Stimulated activated CD4-positive, alpha-beta T cell treated with anti-CD3 and anti-CD28 coated beads, Interleukin-1b, Interleukin-23, amount 100 ng/mL, for 1 hour (primary cell): ENCODE measurements at places on chromosomes 4 and X.
A peak's percentile ranks its signal among the peaks of the same experiment; 100 is the strongest.

GRCh38 chr4:156291317-156291716, 337.7 kb upstream of the CTSO start:
- no peak for DNase-seq

DNA sequence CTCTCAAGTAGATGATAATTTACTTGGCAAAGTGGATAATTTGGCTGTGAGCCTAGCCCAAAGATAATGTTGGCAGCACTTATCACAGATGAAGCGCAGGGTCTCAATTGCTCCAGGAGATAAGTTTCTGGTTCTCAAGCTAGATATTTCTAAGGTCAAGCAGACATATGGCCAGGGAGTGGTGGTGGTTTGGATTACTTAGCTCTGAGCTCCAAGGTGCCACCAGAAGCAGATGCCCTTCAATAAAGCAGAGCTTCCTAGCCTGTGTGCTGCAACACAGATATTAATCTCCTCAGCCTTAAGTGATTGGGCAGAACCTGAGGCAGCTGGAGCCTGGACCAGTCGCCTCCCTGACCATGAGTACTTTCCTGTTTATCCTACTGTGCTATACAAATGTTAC, 79.2 kb upstream of the NALF2 start:
- no peak for DNase-seq

GRCh38 chrX:12378706-12379105, 240.4 kb downstream of the FRMPD4 start:
- no peak for DNase-seq

GRCh38 chr4:48974979-48975640, 11.0 kb upstream of the CWH43 start:
- DNase-seq: no peak

GRCh38 chrX:19964017-19964710, 26.7 kb downstream of the BCLAF3 start:
- no peak for DNase-seq

GRCh38 chrX:75746891-75747639, 38.0 kb downstream of the MAGEE2 start:
- DNase-seq: peak; percentile 4

DNA sequence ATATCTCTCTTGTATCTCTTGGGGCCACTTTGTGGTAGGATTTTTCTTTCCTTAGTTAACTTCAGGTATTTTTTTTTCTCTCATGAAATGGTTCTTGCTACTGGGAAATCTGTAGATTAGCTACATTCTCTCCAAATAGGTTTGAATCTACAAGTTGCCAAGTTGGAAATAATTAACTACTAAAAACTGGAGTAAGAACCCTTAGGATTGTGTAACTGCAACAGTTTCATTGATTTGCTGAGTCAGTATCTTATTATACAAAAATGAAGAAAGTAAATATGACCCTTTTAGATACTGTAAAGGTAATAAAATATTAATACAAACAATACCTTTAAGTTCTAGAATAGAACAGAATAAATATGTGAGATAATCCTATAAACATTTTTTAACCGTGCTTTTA, 327.9 kb downstream of the CXXC4 start:
- DNase-seq: no peak

DNA sequence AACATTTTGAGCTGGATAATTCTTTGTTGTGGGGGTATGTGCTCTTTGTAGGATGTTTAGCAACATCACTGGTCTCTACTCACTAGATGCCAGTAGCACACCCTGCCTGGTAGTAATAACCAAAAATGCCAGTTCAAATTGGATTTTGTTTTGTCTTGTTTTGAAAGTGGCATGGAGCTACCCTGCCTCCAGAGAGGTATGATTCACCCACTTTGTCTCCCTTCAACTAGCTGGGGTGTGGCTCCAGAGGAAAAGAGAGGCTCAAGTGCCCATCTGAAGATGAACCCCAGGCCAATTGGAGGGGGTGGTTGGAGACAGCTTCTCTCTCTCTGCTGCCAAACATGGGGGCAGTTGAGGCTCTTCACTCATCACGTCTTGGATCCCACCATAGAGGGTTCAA, 34.5 kb downstream of the NIPAL1 start:
- DNase-seq: no peak

- DNase-seq: no peak
These were observed 70.1 kb downstream of the NAA11 start for GRCh38 chr4:79255793-79256192.

DNA sequence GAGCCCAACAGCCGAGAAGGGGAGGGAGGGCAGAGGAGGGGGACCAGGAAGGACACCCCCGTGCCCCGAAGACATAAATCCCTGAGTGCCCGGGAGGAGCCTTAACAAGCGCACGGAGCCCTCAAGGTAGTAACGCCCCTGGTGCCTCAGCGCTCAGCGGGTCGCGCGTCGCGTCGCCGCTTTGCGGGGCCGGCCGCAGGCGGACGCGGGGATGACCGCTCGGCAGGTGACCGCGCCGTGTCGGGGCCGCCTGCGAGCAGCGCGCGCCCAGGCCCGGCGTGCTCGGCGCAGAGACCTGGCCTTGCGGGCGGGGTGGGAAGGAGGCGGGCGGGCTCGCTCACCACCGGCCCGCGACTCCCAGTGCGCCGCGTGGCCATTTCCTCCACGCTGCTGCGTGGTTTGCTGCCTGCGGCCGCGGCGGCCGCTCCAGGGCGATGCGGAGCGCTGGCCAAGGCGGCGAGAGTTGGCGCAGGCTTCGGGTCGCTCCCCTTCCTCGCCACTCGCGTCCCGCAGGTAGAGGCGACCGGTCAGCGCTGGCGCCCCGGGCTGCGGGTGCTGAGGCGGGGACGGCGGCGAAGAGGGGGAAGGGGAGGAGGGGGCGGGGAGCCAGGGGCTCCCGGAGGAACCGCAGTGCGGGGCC, 632 bp downstream of the CCSER1 start:
- DNase-seq: no peak

DNA sequence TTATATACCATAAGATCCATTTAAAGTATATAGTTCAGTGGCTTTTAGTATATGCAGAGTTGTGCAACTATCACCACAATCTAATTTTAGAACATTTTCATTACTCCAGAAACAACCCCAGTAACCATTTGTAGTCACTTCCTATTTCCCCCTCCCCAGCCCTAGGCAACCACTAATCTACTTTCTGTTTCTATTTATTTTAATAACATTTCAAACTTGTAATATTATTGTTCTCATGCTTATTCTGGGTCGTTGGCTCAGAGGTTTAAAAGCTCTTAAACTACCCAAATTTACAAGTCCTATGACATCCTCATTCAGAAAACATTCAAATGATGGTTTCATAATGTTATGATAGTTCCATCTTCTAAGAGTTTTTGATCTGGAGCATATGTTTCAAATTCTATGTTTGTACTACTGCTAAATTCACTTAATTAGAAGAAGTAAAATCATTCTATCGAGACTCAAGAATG, 18.4 kb downstream of the XIAP start:
- DNase-seq: no peak

DNA sequence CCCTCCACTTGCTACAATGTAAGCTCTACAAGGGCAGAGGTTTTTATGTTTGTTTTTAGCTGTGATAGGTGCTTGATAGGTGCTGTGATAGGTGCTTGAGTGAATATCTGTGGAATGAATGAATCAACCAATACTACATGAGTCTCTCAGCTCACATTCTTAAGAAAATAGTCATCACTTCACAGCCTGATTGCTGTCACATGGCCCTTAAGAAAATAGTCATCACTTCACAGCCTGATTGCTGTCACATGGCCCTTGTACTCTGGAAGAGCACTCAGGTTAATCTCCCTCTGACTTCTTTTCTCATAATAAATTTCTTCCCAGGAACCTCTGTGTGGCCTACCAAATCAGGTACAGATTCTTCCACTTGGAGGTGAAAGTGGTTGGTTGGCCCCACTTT, 335.2 kb downstream of the TENM3 start:
- DNase-seq: no peak

DNA sequence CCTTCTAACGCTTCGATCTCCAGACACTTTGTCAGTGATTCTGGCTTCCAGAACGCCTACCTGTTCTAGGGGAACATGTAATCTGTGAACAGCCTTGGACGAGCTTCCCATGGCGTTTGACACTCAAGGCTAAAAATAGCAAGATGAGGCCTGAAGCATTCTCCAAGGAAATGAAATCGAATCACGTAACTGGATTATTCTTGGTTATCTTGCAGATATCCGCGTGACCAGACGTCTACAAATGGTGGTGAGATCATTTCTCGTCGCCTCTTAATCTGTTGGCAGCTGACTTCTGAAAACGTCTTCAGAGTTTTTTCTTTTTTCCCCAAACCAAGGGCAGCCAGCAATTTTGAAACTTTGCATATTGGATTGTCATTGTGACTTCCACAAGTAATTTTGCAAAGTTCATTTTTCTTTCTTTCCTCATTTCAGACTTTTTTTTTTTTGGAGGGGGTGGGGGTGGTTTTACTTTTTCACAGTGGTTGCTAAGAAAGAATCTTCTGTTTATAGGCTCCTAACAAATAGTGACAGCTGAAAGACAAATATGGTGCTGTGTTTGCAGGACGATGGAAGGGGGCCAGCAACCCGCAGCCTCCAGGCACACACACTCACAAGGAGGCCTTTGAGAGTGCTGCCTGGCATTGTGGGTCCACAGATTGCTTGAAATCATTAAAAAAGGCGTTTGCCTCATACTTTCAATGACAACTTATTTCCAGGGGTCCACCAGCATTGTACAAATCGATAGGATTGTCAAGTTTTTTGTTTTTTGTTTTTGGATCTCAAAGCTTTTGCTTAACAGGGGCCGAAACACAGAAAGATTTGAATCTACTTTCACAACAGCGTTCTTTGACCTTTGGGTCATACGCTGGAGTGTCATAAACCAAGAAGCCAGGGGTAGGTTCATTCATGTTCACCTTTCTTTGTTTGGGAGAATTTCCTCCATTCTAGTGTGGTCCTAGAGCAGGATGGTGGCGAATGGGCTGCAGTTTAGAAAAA, 32.4 kb upstream of the PDLIM3 start:
- no peak for DNase-seq

DNA sequence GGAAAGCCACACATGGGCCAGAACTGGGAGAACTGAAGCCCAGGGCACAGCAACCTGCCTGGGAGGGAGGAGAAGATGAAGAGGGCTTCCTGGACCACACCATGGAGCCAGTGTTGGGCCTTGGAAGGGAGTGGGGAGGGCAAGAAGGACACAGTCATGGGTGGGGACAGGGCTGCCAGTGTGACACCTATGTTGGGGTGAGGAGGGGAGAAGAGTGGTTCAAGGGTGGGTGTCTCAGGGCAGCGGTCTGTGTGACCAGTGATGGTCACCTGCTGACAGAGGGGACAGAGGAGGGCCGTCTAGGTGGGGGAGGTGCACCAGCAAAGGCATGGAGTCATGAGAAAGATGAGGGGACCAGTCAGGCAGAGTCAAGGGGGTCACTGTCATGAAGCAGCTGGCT, 13.8 kb downstream of the MAGED2 start:
- no peak for DNase-seq

DNA sequence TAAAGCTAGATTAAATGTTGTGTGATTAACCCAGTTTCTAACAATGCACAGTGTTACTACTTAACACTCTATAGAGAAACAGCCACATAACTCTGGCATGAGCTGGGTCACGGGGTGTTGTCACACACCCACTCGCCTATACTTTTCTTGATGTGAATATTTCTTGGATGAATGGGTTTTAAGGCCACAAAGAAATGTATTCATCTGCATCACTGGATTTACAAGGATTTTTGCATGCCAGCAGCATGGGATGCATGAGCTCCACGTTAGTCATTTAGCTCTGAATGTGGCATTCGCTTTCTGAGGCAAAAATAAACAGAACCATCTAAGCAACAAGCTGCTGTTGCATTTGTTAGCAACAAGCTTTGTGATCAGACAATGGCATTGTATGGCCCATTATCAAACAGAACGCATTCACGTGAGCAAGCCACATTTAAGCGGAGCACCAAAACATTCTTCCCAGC, 89.7 kb downstream of the LRP2BP start:
- DNase-seq: no peak

GRCh38 chr4:102423375-102423774, 77.8 kb upstream of the NFKB1 start:
- DNase-seq: no peak

- peak; percentile 64 for DNase-seq
These were observed at the start of gene TMEM128 for GRCh38 chr4:4248029-4248884. TSS of gene TMEM128 (minus strand) at chr4:4248223. CDS start at chr4:4248202, 21 bp downstream.

DNA sequence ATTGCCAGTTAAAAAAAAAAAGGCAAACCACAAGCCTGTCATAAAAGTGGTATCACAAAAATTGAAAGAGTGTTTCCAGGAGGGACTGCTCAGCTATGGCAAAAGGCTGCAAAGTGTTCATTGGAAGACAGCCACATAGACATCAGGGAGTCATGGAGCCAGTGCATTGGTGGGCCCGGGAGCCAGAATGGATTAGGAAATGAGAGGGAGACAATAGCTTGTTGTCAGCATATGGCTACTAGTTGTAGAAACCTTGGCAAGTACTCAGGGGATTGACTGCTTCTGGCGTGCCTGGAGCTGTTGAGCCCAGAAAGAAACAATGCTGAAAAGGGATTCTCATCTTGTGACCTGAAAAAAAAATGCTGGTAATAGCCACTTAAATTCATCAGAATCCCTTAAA, 5.0 kb downstream of the GAR1 start:
- no peak for DNase-seq

GRCh38 chr4:89712141-89712540, 124.8 kb downstream of the SNCA start:
- no peak for DNase-seq

DNA sequence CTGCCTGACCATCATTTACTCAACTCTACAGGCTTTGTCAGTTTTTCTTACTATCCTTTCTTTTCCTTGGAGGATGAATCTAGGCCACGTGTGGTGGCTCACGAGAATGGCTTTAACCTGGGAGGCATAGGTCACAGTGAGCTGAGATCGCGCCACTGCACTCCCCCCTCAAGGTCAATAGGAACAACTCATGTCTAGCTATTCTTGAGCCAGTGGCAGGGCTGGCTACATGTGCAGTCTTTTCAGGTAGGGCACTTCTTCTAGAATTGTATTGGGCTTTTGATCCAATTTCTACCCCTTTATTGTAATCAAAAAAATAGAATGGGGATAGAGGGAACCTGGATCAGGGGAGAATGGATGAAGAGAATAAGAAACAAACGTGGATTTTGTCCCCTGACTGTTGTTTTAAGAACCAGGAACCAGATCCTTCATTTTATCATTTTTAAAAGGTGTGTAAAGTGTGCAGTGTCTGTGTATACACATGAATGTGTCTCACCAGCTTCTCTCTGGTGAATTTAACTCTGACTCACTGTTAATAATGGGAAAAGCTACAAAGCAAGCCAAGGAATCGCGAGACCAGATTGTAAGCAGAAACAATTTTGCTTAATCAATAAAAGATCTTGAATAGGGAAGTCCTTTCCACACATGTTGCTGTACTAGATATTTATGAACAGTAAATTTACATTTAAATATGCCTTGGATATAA, 283.9 kb upstream of the GPC4 start:
- no peak for DNase-seq

- DNase-seq: no peak
These were observed 2.2 kb downstream of the PLXNB3 start for GRCh38 chrX:153766098-153766817.

GRCh38 chr4:99088023-99088449, 552 bp downstream of the ADH5 start:
- DNase-seq: no peak

GRCh38 chr4:153117554-153117953, 86.7 kb upstream of the TRIM2 start:
- no peak for DNase-seq
